A549 (cell line): ENCODE measurements at places on chromosomes 1 and 21. TPM values are rescaled to one million over a fixed set of nuclear protein-coding genes. Genes with fewer than 3 reads are reported as not detected.
A peak's percentile ranks its signal among the peaks of the same experiment; 100 is the strongest.

Gene DVL1
- 42.7 to 48.3 TPM (median 43.9 TPM) in 3 replicates for polyA plus RNA-seq

- peak; percentile 74 for DNase-seq
Observed at GRCh38 chr1:208201229-208201628, 43.0 kb downstream of the PLXNA2 start.

Gene DHRS3
- polyA plus RNA-seq, result 56.9 to 78.9 TPM (median 62.7 TPM) in 3 replicates

Gene ST6GALNAC5
- polyA plus RNA-seq, result not detected in 3 replicates

Gene CELA3B
- not detected in 3 replicates for polyA plus RNA-seq

DNA sequence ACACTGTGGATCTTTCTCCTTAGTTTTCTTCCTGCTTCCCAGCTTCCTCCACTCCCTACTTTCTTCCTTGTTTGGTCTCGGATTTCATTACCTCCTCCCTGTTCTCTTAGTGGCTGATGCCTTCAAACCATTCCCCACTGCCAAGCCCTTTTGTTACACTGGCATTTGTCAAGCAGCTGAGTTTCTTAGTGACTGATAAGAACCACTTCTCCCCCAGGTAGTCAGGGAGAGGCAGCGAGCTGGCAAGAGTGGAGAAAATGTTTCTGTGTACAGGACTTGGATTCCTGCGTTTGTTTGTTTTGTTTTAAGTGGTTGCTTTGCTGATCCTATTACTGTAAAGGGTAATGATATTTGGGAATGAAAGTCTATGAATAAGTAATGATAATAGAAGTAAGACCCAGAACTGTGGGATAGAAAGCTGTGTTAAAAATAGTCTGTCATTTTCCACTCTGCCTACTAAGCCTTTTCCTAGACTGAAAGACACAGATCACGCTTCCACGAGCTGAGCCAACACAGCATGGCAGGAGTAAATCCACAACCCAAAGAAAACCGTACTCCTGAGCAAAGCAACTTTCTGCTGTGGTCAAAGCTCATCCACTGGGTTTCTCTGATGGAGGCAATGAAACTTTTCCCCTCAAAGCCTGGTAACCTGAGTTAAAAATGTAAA, 10.1 kb upstream of the SERTAD4 start:
- DNase-seq, result no peak
